ENCODE measurements at places on chromosomes 5 and 9.

- DNase-seq = no peak
Measured at GRCh38 chr9:26054600-26055520, 376.6 kb upstream of the TUSC1 start.

DNA sequence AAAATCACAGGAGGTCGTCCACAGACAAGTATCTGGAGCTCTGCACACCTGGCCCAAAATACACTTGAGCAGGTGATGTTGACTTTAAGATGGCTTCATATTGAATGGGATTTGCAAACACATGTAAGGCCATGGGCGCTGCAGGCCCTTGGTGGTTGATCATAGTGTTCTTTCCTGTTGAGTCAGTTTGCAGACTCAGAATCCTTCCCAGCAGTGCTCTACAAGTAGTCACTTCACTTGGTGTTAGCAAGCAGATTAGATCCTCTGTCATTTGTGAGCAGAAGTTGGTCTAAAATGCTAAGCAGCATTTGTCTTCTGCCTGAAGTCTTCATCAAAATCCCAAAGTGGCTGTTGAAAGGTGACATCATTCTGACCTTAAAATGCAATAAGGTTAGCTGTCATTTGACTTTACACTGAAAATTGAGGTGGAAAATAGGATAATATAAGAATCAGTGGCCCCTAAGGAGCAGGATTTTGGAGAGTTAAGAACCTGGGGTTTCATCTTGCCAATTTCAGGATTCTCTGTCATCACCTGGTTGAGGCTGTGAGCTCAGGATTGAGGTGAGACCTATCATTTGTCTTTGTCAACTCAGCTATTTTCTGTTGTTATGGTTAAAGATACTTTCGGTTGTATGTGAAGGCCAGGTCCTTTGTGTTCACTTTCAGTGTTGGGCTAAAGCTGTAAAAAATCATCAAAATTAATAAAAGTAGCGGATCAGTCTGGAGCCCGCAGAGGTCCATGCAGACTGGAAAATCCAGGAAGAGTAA lies 114.5 kb downstream of the LRRC70 start:
- no peak for DNase-seq

GRCh38 chr5:154010660-154011059 lies 28.1 kb downstream of the FAM114A2 start:
- no peak for DNase-seq

DNA sequence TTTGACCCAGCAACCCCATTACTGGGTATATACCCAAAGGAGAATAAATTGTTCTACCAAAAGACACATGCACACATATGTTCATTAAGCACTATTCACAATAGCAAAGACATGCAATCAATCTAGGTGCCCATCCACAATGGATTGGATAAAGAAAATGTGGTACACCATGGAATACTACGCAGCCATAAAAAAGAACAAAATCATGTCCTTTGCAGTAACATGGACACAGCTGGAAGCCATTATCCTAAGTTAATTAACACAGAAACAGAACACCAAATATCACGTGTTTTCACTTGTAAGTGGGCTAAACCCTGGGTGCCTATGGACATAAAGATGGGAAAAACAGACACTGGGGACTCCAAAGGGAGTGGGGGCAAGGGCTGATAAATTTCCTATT lies 46.6 kb downstream of the KLHL3 start:
- no peak for DNase-seq

GRCh38 chr9:107733523-107733894 lies 243.9 kb upstream of the KLF4 start:
- no peak for DNase-seq

DNA sequence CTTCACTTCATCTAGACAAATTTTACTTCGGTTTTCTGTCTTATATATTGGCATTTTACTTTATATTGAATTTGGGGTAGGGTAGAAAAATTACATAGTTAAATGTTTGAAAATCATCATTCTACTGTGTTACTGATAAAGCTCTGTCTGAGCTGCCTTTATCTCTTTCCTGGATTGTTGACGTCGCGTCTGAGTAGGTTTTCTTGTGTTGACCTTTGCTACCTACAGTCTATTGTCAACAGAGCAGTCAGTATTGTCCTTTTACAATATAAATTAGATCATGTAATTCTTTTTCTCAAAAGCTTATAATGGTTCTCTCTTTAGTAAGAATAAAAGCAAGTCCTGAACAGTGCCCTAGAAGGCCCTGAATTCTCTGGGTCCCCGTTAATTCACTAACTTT lies 128.2 kb downstream of the HACD4 start:
- no peak for DNase-seq

GRCh38 chr5:175163586-175164275 lies 280.3 kb downstream of the DRD1 start:
- DNase-seq = no peak

DNA sequence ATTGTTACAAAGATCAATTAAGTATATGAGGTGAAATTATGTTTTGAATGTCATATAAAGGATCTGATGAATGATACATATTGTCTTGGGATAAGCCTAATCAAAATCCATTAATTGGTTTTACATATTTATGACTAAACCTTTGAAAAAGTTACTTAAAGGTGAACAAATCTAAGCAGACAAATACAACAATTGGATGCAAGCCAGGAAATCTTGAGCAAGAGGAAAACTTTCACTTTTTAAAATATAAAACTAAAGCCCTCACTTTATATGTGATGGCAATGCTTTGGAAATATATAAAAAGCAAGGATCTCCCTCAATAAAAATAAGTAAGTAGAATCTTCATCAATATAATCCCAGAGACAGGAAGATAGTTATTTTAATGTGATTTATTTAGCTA lies 80.1 kb downstream of the EDIL3 start:
- no peak for DNase-seq

DNA sequence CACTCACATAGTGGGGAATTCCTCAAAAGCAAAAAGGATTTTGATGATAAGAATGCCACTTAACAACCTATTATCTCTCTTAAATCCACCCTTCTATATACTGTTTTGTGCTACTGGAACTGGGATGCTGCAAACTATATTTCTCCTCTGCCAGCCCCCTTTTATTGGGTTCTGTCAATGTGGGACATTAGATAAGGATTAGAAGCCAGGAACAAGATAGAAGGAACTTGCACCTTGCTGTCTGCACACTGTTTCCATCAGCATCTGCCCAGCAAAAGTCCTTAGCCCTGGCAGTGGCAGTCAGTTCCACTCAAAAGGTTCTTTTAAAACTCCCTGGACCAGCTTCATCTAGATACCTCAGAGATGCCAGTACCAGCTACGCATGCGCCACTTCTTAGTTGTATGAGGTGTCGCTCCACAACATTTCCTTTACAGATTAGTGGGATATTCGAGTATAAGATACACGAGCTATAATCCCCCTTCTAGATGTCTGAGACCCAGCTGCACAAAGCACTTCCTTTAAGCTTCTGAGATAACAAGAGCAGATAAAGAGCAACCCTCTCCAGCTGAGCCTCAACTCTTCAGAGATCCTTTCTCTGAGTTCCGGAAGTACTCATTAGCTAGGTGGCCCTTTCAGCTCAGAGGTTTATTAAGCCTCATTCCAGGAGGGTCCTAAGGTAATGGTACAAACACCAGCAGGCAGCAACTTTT lies 45.3 kb downstream of the CERT1 start:
- DNase-seq = no peak

GRCh38 chr5:141557681-141558136 lies 61.1 kb downstream of the DIAPH1 start:
- peak; percentile 100 for DNase-seq

- DNase-seq = peak; percentile 90
Measured at GRCh38 chr5:169626779-169627178, 10.3 kb upstream of the DOCK2 start.

DNA sequence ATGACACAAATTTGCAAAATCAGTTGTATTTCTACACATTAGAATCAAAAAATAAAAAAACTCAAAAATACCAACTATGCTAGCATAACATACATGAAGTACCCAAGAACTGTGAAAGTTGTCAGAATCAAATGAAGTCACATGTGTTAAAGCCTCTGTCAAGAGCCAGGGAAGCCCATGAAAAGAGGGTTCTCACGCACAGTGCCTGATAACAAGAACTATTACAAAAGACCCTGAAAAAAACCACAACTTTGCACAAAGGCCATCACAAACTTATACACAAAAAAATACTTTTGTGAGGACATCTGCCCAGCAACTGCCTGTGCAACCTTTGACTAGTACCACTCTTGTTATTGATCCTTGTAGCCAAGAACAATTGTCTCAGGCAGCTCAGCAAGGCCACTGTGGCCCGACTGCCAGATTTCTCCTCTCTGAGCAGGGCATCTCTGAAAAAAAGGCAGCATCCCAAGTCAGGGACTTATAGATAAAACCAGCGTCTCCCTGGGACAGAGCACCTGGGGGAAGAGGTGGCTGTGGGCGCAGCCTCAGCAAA lies 28.9 kb upstream of the HNRNPA0 start:
- DNase-seq = no peak

DNA sequence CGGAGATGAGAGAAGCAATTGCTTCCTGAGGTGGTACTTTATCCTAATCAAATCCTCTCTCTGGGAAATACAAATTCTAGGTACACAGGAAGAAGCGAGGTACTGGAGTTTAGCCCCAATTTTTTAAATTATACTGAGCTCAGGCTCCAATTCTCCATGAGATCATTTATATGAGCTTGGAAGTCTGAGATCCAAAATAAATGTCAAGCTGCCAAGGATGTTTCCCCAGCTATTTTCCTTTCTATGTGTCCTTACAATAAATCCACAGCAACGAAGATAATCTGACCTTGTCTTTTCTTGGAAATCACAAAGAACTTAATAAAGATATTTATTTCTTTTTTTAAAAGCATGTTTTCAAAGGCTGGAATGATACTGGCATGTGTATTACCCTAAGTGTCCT lies 597.3 kb downstream of the GABRG2 start:
- no peak for DNase-seq

DNA sequence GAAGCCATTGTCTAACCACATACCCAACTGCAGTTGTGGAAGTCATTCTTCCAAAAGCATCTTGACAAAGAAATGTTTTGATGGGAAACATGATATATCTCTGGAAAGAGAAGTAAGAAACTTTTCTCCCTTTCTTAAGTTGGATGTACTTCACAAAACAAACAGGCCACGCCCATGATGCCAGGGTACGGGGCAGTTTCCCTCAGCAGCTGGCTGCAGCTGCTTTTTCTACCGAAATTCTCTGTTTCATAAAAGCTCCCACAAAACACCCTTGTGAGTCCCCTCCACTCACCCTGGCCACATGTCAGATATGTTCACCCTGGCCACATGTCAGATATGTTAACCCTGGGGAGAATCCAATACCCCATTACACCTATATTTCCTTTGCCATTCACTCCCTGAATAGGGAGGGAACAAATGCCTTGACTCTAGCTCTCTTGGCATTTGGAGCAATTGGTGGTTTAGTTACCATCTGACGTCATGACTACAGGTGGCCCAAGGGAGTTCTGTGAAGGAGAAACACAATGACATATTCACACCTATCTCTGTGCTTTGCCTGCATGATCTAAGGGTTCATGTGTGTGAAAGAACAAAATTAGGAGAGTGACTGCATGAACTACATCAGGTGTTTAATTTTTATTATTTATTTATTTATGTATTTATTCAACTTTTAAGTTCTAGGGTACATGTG lies 103.0 kb downstream of the AOPEP start:
- DNase-seq = no peak

- DNase-seq = no peak
Measured at GRCh38 chr9:128225770-128226411, 22.7 kb downstream of the DNM1 start.

GRCh38 chr9:18979367-18979766 lies 53.6 kb downstream of the SAXO1 start:
- DNase-seq = no peak

DNA sequence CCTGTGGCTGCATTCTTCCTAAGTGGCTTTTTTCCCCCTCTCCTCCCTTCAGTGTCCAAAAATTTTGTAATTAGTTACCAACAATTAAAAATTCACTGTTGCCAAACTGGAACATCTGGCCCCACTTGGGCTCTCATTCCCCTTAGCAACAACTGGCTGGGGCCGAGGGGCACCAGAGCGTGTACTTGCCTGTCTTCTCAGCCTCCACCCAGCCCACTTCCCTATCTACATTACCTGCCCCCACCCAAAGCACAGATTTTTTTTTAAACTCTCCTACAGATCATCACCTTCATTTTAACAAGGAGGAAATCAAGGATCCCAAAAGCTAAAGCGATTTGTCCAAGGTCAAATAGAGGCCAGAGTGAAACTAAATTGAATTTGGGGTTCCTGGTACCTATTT lies 278.8 kb downstream of the EBF1 start:
- DNase-seq = no peak

DNA sequence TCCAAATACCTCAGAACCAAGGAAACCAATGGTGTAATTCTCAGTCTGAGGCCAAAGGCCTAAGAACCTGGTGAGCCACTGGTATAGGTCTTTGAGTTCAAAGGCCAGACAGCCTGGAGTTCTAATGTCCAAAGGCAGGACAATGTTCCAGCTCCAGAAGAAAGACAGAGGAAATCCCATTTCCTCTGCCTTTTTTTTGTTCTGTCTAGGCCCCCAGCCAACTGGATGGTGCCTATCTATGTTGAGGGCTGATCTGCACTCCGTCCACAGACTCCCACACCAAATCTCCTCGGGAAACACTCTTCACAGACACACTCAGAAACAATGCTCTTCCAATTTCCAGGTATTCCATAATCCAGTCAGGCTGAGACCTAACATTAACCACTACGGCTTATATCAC lies 30.1 kb downstream of the FNIP1 start:
- DNase-seq = no peak

DNA sequence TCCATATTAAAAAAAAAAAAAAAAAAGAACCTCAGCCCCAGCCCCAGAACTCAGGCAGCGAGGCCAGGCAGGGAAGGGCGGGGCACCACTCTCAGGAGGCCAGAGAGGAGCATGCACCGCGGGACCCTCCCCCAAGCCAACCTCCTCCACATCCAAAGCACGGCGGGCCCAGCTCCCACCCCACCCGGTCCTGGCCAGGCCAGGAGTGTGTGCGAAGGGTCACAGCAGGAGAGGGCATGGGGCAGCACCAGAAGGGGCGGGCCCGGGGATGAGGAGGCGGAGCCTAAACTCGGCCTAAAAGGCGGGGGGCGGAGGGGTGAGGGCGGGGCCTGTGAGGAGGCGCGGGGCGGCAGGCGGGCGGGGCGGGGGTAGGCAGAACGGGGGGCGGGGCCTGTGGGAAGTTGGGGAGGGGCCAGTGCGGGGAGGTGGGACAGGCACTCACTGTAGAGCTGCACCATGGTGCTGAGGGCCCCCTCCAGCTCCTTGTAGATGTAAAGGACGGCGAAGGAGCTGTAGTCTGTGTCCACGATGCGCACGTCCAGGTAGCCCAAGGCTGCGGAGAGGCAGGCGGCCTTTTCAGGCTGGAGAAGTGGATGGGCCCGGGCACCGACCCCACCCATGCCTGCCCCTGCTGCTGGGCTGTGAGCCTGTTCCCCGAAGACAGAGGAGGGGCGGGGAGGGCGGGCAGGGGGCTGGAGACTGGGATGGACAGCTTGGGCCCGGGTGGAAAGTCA lies 1.2 kb downstream of the LCN15 start:
- DNase-seq = no peak

- no peak for DNase-seq
Measured at GRCh38 chr5:126615286-126615685, 14.5 kb downstream of the PHAX start.

All from AG09309 (cell line).